Suprapubic skin (tissue), 4 donors: ENCODE measurements at places on chromosomes 1 and 21.

- DNase-seq: no peak
Observed at GRCh38 chr1:173093691-173094445, 43.1 kb upstream of the TNFSF18 start.

GRCh38 chr1:206693592-206693991, 8.9 kb downstream of the MAPKAPK2 start:
- DNase-seq: no peak

DNA sequence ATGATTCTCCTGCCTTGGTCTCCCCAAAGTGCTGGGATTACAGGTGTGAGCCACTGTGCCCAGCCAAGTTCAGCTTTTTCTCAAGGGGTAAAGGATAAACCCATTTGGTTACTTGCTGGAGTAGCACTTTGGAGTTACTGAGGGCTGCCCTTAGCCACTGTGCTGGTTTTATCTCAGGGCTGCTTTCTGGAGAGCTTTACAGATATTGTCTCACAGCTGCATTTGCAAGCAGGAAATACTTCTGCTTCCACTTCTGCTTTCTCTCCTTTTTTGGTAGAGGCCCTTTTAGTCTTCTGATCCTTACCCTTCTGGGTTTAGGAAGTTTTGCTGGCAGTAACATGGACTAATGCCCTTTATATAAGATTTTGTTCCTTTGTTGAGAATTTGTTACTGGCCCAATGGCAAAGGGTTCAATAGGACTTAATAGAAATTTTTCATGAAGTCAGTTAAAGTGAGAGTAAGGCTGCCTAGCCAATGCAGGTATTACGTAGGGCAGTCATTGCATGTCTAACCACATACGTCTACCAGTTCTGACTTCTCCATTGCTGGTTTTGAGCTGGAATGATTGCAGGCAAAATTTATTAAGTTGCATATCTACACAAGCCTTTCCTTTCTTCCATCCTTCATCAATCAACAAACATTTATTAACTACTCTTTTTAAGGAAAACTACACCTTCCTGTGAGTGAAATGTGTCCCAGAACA, 24.4 kb downstream of the CAP1 start:
- DNase-seq: no peak

DNA sequence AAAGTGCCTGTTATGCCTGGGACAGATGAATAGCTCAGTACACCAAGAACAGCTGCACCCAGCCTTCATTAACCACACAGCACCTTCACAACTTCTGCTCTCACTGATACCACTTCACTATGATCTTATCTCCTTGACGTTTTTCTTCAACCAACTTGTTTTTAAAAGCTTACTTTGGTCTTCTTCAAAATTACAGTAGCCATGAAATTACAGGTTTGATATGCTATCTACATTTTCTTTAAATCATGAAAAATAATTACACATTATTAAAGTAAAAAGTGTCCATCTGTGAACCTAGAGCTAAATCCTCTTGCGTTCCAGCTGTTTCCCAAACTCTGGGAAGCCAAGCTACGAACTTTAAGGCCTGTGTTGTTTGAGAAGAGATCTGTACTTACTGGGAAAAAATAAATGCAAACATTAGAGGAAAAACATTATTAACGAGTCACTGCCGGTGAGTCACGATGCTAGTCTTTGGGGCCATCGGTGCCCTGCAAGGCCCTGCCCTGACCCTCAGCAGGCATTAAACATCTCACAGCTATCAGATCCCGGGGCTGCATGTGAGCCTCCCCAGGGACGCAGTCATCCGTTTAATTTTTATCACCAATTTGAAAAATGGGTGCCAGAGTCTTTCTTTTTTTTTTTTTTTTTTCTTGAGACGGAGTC, 56.3 kb upstream of the GPR153 start:
- DNase-seq: no peak

DNA sequence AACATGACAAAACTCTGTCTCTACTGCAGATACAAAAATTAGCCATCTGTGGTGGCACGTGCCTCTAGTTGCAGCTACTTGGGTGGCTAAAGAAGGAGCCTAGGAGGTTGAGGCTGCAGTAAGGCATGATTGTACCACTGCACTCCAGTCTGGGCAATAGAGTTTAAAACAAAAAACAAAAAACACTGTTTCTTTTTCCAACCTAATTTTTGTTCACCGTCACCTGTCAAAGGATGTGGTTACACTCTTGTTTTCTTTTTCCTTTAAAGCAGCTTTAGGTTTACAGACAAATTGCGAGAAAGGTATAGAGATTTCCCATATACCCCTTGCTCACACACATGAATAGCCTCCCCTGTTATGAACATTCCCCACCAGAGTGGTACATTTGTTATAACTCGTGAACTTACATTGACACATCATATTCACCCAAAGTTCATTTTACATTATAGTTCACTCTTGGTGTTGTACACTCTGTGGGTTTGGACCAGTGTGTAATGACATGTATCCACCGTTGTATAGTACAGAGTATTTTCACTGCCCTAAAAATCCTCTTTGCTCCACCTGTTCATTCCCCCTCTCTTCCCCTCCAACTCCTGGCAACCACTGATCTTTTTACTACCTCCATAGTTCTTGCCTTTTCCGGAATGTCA, 26.2 kb downstream of the SMG7 start:
- DNase-seq: no peak

GRCh38 chr1:164733734-164734133, 174.8 kb downstream of the PBX1 start:
- no peak for DNase-seq

DNA sequence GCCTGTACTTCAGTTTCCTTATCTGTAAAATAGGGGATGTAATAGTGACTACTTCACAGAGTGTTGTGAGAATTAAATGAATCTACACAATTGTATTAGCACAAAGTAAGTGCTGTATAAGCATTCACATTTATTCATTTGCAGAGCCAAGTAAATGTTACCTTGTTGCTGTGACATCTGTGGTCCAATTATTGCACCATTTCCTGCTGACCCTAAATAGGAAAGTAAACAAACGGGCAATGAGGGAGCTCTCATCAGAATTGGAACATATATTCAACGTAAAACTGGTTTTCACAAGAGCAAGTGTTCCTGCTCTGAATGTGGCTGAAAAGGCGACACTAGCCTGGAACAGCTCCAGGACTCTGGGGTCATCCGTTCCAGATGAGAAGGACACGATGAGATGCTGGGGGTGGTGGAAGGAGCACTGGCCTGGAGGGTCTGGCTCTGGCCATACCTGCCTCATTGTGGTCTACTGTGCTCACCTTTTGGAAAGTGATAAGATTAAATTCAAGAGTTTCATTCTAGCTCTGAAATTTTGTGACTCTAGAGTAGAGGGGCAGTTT, 34.5 kb downstream of the PROX1 start:
- no peak for DNase-seq

- DNase-seq: no peak
Observed at GRCh38 chr1:96522927-96523326, 198.7 kb upstream of the PTBP2 start.

- DNase-seq: no peak
Observed at GRCh38 chr1:100736746-100737145, 17.2 kb downstream of the VCAM1 start.

- no peak for DNase-seq
Observed at GRCh38 chr1:170388489-170388888, 143.5 kb upstream of the GORAB start.

DNA sequence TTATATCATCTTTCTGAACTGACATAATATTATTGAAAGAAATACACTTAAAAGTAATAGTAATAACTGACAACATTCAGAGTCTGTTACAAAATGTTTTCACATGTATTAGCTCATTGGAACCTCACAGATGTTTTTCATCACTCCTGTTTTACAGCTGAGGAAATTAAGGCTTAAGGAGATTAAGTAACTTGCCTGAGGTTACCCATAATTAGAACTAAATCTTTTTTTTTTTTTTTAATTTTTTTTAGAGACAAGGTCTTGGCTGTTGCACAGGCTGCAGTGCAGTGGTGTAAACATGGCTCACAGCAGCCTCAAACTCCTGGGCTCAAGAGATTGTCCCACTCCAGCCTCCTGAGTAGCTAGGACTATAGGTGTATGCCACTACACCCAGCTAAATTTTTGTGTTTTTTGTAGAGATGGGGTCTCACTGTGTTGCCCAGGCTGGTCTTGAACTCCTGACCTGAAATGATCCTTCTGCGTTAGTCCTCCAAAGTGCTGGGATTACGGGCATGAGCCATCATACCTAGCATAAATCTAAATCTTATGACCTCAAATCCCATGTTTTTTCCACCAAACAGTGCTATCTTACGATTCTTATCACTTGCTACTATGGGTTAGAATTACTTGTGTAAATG, 64.7 kb upstream of the MACF1 start:
- no peak for DNase-seq

DNA sequence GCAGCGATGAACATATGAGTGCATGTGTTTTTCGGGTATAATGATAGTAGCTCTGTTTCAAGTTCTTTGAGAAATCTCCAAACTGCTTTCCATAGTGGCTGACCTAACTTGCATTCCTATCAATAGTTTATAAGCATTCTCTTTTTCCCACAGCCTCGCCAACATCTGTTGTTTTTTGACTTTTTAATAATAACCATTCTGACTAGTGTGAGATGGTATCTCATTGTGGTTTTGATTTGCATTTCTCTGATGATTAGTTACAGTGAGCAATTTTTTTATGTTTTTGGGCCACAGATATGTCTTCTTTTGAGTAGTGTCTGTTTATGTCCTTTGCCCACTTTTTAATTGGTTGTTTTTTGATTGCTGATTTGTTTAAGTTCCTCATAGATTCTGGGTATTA, 10.6 kb upstream of the RUNX1 start:
- no peak for DNase-seq

- DNase-seq: no peak
Observed at GRCh38 chr1:167802235-167802634, 80.5 kb downstream of the MPZL1 start.

DNA sequence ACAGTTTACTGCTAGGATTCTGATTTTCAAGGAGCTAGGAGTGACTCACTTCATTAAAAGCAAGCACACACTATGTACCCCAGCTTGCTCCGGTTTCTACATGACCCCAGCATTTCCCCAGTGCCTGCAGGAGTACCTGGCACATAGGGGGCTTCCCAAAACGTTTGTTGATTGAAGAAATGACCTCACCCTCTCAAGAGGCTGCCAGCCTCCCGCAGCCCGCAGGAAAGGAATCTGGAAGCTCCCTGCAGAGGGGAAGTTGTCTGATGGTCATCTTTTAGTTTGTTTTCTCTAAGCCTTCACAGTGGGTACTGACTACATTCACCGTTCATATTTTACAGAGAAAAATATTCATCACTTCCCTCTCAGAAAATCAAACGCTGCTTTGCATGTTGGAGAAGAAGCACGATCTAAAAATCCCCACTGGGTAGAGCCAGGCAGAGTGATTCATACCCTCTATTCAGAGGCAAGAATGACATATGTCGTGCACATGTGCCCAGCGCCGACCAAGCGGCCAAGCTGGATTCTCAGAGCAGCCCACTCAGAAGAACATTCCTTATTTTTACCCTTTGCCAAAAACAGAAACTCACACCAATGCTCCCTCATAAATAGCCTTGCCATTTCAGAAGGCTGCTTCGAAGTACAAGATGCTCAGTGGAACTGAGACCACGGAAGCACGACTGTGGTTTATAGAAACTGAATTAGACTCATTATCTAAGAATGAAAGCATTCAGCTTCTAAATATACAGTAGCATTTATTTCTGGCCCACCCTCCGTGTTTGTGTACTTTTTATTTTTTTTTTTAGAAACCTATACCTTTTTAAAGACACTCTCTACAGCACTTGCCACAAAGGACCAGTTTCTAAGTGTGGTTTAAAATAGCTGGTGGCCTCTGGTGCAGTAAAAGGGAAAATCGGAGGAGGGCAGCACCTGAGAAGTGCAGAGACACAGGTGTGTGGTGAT, 143.2 kb downstream of the MIS18A start:
- no peak for DNase-seq

DNA sequence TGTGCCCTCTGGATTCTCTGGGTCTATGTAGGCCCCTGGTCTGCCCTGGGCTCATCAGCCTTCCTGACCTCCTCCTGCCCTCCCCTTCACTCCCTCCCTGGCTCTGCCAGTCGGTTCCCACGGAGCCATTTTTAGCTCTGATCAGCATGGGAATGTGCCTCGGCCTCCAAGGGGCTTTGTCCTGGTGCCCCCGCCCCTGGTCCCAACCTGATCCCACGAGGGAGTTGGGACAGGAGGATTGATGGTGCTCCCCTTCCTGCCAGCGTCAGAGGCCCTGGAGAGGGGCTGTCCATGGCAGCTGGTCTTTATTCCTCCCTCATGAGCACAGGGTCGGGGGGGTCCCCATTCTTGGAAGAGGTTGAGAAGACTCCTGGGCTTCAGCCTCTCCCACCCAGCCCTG, 24.9 kb downstream of the ETNK2 start:
- DNase-seq: no peak

DNA sequence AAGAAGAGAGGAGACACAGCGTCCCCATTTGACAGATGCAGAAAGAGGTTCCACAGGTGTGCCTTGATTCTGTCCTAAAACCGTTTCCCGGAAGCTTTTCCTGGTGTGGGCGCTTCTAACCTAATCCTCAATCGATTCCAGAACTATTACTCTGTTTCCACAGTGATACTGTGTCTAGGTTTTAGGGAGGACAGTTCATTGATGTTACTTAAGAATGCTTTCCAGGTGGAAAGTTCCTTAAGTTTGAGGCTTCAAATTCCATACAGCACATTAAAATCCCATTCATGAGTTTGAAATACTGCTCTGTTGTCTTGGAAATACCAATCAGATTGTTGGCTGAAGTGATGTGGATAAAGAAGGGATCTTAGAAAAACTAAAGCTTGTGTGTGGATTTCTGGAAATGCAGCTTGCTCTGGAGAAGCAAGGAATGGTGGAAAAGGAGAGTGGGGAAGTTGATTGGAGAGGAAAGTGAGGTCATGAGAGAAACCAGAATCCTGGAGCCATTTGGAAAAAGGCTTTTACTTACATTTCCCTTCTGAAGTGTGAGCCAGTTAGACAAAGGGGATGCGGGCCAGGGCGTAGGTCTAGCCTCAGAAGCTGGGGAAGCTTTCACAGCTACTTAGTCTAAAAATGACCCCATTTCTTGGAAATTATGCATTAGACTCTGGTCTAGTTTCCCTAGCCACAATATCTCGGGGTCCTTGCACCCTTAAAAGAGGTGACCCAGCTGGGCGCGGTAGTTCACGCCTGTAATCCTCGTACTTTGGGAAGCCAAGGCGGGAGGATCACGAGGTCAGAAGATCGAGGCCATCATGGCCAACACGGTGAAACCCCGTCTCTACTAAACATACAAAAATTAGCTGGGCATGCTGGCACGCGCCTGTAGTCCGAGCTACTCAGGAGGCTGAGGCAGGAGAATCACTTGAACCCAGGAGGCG, 6.7 kb downstream of the ELF3 start:
- DNase-seq: no peak

- no peak for DNase-seq
Observed at GRCh38 chr1:15866721-15867201, 19.3 kb downstream of the SPEN start.

GRCh38 chr1:233294913-233295236, 650 bp downstream of the PCNX2 start:
- DNase-seq: no peak

DNA sequence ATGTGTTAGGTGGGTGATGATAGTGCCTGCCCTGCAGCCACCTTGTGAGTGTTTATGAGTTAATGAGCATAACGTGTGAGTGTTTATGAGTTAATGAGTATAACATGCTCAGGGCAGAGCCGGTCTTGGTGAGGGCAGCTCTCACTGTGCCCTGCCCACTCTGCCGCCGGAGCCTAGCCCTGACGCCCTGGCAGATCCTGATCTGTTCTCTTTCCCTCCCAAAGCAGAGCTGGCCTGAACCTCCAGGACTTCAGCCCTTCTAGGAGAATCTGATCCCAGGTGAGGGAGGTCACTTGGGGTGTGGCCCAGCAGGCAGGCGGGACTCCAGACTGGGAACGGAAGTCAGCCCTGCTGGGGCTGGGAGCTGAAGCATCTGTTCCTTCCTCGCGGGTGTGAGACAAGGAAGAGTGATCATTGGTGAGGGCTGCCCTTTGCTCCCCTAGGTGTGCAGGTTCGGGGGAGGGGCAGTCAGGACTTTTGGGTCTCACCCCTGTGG, 5.7 kb downstream of the FBLIM1 start:
- no peak for DNase-seq
